ENCODE measurements at places on chromosomes 6 and 20.

DNA sequence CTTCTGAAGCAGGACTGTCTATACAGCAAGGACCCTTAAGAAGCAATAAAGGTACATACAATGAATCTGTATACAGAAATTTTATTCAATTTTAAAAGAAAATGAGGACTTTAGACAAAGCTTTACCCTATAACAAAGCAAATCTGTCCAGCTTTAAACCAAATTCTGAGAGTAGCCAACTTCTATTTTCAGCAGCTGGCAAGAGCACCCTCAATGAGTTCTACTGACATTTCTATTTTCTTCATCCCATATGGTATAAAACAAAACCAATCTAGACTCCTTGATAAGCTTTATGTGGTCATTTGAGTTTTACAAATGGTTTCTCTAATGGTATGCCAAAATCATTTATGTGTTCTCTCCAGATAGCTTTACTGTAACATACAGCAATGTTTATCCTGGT lies 12.7 kb downstream of the CPNE1 start:
- no peak for DNase-seq

DNA sequence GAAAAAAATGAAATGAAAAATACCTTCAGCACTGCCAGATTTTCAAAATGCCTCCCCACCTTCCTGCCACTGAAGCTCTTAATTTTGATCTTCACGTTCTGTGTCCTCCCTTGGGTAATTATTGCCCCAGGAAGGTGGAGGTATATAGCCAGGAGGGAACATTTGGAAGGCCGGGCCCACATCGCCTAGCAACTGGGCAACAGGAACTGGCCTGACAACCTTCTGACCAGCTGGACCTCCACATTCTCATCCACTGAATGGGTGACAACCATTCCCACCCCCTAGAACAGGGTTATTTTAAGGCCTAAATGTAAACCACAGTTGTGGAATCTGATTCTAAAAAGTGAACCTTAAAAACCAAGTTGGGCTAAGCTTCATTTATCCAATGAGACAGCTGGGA lies 3.2 kb downstream of the RRBP1 start:
- DNase-seq: no peak

DNA sequence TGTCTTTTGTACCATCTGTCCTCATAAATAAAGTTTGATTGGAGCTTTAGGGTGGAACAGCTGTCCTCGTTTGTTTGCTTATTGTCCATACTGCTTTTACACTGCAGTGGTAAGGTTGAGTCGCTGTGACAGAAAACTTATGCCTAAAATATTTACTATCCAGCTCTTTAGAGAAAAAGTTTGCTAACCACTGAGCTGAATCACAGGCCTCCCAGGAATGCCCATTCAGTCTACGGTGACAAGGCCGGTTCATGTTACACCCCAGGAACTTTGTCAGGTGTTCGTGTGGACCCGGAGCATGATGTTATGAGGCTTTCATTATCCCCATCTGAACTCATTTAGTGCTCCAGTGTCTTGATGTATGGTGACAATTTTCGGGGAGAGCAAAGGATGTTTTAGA lies 401.1 kb downstream of the SAMD5 start:
- no peak for DNase-seq

GRCh38 chr20:49987868-49988690 lies 5.3 kb downstream of the SNAI1 start:
- no peak for DNase-seq
